ENCODE measurements at places on chromosomes 2 and 18. TPM values are rescaled to one million over a fixed set of nuclear protein-coding genes. Genes with fewer than 3 reads are reported as not detected.

The ZSWIM2 gene
- total RNA-seq: not detected

The MARCO gene
- total RNA-seq: 0.13 TPM

The TSPYL6 gene
- total RNA-seq: not detected

The ANKZF1 gene
- total RNA-seq: 46.3 TPM

The OXER1 gene
- total RNA-seq: not detected

Data from bronchial epithelial cell (primary cell).